ENCODE measurements at places on chromosomes 16 and 17.
A peak's percentile ranks its signal among the peaks of the same experiment; 100 is the strongest.

- DNase-seq = no peak
These were observed 76.9 kb downstream of the TEX14 start for GRCh38 chr17:58614859-58615459.

- DNase-seq = no peak
These were observed 15.9 kb downstream of the CASKIN2 start for GRCh38 chr17:75499313-75500022.

DNA sequence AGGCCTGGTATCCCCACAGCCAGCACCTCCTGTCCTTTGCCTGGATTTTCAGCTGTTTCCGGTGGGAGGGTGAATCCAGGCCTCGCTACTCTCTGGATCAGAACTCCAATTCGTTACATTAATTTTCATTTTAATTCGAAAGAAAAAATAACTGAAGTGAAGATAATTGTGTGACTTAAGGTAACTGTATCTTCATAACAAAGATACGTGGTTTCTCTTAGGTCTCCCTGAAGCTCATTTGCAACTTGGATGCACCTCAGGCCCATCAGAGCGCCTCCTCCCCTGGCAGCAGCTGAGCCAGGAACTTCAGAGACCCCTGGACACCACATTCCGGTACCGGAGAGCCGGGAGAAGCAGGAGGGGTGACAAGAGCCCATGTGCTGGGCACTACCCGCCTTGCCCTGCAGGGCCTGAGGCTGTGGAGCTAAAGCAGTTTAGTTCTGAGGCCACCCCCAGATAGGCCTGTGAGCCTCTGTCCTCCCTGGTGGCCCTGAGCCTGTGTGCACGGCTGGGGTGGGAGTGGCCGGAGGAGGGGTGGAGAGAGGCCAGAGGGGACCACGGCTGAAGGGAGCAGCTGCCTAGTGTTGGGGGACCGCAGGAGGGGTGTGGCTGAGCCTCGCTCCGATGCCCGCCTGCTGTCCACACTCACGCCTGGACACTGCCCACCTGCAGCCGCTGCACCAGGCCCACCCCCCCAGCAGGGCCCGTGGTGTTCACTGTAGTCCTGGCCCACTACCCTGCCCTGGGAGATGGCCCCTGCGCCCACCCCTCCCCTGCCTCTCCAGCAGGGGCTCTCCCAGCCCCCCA is 11.4 kb upstream of the DUS1L start:
- no peak for DNase-seq

DNA sequence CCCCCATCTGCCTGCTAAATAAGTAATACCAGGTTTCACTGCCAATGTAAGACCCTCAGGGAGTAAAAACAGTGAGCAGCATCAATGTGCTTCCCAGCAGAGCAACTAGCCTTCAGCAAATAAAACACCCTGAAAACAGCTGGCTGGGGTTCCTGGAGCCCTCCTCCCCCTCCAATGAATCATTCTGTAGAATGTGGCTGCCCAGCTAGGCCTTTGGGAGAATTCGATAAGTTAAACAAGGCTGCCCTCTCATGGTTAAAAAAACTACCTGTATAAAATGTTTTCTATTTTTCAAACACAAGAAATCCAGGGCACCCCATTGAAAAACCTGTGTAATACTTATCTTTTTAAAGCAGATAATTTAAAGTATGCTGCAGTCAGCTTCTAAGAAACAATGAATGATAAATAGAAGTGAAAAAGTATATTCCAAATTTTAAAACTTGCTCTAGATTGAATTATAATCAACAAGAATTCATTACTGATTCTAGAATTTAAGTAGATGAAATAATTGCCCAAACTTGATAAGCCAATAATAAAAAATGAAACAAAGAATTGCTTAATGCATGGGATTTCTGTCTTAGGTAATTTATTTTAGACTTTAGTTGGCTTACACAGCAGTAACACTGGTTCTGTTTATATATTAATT is 9.4 kb upstream of the TOM1L1 start:
- no peak for DNase-seq

- no peak for DNase-seq
These were observed 63.5 kb upstream of the TEX2 start for GRCh38 chr17:64326420-64327054.

GRCh38 chr17:48642059-48642842 is 16.1 kb upstream of the HOXB9 start:
- no peak for DNase-seq

DNA sequence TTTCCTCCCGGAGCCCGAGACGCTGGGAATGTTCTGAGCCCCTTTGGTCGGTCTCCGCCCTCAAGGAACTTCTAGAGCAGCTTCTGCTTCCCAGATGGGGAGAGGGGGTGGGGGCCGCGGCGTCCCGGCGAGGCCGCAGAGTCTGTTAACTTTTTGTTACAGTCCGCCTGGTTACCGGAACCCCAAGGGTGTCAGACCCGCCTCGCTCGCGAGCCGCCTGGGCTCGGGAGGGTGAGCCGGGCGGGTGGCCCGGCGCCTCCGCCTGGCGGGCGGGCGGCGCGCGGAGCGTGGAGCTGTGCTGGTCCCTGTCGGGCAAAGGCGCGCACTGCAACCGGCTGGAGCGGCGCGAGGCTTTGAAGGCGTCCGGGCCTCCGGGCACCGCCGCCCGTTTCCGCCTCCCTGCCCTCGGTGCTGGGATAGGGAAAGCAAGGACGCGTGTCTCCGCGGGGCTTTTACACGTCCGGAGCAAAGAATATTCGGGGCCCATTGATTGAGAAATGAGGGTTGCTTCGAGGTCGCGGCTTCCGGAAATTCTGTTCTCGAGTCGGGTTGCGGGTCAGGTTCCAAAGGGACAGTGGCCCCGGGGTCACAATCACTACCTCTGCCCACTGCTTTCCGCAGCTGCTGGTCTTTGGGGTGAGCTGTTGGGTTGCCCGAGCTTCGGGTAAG is 1.7 kb downstream of the HS3ST3B1 start:
- DNase-seq = peak; percentile 79

DNA sequence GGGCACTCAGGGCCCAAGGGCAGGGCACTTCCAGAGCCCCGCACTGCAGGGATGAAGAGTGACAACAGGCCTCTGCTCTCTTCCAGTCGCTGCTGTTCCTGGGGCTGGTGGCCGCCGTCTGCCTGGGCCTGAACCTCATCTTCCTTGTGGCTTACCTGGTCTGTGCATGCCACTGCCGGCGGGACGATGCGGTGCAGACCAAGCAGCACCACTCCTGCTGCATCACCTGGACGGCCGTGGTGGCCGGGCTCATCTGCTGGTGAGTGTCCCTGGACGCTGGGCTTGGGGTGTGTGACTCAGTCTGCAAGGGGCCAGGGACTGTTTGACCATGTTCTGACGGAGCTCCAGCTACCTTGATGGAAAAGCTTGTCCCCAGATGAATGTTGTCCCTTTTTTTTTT is 9.0 kb downstream of the TTYH2 start:
- no peak for DNase-seq

GRCh38 chr16:52469775-52470174 is 77.2 kb downstream of the TOX3 start:
- DNase-seq = no peak

GRCh38 chr17:37648555-37648954 is 5.3 kb upstream of the DDX52 start:
- no peak for DNase-seq

DNA sequence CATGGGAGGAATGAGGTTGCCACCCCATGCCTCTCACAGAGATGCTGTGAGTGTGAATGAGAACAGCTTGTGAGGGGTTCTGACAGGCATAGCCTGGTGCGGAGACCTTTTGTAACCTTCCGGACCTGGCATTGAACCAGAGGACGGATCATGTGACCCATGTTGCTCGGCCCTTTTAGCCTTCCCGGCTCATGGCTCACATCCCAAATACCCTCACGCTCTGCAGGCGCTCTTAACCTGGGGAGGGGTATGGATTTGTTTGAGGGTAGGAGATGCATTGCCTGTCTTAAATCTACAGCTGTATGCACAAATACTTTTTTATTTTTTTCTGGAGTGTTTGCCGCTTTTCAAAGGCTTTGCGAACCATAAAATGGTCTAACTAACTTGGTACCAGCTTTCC is 102.4 kb upstream of the CRHR1 start:
- DNase-seq = no peak

DNA sequence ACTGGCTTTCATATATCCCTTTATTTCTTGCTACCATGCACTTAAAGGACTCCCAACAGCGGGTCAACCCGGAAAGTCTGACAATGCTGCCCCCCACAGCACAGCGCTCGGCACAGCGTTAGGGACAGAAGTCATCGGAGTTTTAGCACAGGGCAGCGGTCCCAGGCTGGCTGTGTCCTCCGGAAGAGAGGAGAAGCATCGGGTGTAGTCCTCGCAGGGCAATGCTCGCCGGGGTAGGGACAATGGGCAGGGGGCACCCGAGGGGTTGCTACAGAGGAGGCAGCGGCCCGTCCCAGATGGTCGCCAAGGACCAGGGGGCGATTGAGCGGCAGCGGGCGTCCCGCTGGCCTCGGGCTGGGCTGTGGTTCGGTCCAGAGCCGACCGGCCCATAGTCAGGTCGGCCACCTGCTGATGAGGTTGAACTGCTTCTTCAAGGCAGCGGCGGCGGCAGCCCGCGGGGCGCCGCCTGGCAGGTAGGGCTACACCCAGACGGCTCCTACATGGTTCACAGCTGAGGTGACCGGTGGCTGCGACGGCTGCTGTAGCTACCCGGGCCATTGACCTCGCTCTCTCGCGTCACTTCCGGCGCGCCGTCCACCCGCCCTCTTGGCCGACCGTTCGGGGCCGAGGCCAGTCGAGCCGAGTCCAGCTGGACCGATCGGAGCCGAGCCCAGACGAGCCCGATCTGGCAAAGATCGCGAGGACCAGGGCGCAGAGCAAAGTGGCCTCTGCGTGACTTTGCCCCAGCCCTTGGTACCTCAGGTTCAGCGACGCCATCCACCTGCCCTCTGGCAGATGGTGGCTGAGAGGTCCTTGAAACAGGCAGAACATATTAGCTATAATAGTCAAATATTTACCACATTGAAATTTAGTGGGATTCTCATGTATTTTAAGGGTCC is 4.7 kb upstream of the LCMT1 start:
- peak; percentile 56 for DNase-seq
